Thyroid gland (tissue), 4 donors: ENCODE measurements at places on chromosomes 12 and 14. TPM values are rescaled to one million over a fixed set of nuclear protein-coding genes. Genes with fewer than 3 reads are reported as not detected.

- H3K36me3 ChIP-seq = no peaks in the 10 kb centered on the region
- peaks cover 8% of the 10 kb centered on the region for H3K27me3 ChIP-seq
- no peak overlapping the region for H3K4me3 ChIP-seq
- H3K4me1 ChIP-seq = peaks cover 12% of the 10 kb centered on the region
Observed at GRCh38 chr12:57470970-57471656, 8.6 kb downstream of the ARHGAP9 start.

- no peaks in the 10 kb centered on the region for H3K27me3 ChIP-seq
- peak overlapping the region; percentile 85 for H3K27ac ChIP-seq
- no peak for DNase-seq
- H3K4me3 ChIP-seq = no peak overlapping the region
- H3K4me1 ChIP-seq = peaks cover 72% of the 10 kb centered on the region
Observed at GRCh38 chr14:61512026-61512834, 183.1 kb upstream of the HIF1A start.

DNA sequence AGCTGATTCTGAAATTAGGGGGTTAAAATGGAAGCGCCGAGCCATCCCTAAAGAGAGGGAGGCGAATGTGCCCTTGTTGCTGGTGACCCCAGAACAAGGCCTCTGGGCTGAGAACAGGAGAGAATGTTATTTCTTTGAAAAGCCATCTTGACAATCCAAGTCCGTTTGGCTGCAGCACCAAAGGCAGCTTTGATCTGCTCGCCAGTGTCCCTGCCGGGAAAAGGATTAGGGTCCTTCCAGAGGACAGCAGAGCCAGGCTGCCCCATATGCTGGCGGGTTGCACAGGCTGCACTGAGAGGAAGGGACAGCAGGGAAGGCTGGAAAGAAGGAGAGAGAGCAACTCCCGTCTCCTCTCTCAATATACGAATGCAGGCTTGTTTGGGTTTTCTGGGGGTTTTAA is 141.7 kb downstream of the TMEM132C start:
- no peaks in the 10 kb centered on the region for H3K27me3 ChIP-seq
- H3K27ac ChIP-seq = no peak overlapping the region
- no peak overlapping the region for H3K4me3 ChIP-seq
- no peaks in the 10 kb centered on the region for H3K4me1 ChIP-seq
- no peak for DNase-seq

- H3K36me3 ChIP-seq = no peaks in the 10 kb centered on the region
- H3K27me3 ChIP-seq = no peaks in the 10 kb centered on the region
- H3K4me1 ChIP-seq = no peaks in the 10 kb centered on the region
Observed at GRCh38 chr12:77053259-77053658, 12.1 kb downstream of the E2F7 start.

DNA sequence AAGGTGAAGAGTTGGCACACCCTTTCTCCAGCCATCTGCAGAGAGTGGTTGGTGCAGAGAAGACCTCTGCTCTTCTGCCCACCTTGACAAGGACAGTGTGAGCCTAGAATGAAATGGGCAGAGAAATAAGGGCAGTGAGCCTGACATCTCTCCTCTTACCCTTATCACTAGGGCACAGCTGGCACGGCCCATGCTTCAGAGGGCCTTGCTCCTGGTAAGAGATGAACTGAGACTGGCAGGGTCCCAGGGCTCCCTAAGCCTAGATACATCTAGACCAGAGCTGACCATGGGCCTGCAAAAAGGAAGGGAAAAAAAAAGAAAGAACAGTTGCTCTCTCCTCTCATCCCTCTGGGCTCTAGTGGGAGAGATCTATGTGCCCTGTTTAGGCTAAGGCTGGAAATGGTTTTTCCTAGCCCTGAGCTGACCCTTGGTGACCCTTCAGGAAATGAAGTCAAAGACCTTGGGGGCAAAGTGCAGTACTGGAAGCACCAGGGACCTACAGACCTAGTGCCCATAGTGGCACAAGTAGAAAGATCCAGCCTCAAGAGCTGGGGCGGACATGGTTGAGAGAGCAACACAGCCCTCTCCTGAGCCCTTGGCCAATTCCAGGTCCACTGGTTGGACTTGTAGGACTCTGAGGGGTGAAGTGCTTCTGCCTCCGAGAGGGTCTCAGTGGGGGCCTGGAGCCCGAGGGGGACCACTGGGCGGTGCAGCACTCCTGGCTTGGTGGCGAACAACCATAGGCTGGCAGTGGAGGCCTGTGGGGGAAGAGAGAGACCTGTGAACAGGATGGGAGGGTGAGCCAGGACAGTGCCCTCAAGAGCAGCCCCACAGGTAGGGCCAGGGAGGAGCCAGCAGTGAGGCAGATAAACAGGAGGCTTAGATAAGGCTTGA is 22.0 kb downstream of the PRPF40B start:
- peak; percentile 71 for DNase-seq
- no peaks in the 10 kb centered on the region for H3K27me3 ChIP-seq
- peak overlapping the region; percentile 44 for H3K27ac ChIP-seq
- peaks cover 47% of the 10 kb centered on the region for H3K4me1 ChIP-seq

DNA sequence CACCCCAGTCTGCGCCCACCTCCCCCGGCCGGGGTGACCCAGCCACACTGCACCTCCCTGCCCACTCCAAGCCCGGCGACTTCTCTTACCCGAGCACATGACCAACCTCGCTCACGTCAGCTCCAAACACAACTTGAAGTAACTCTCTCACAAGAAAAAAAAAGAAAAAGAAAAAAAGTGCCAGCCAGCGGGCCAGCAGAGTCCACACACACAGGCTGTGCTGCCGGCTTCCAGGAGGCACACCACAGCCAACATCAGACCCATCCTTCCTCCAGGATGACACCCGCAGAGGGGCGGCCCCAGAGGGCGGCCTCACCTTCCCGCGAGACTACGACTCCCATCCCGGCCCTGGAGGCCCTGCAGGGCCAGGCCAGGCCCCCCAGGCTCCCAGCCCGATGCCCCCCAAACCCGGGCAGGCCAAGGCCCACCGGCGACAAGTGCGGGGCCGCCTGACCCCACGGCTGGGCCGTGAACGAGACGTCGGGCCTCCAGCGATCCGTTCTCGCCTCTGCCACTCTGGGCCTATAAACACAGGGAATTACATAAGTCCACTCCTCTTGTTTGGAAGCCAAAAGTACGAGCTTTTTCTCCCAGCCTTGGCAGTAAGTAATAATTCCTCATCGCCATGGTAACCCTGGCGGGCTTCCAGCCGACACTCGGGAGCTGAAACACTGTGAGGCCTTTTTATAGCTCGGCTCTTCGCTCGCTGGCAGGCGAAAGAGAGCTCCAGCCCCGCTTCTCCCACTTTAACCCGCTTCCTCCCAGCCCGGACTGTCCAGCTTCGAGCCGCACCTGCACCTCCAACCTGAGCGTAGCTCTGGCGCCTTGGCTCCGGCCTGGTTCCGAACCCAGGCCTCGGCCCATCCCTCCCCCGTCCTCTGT is 49.1 kb downstream of the NCOR2 start:
- H3K4me1 ChIP-seq = peaks cover 74% of the 10 kb centered on the region
- peak overlapping the region; percentile 99 for H3K27ac ChIP-seq
- peak; percentile 100 for DNase-seq
- H3K27me3 ChIP-seq = no peaks in the 10 kb centered on the region
- H3K4me3 ChIP-seq = peak overlapping the region; percentile 18

GRCh38 chr12:31324845-31325523 is 966 bp downstream of the SINHCAF start:
- no peaks in the 10 kb centered on the region for H3K36me3 ChIP-seq
- H3K27me3 ChIP-seq = no peaks in the 10 kb centered on the region
- H3K4me3 ChIP-seq = peak overlapping the region; percentile 82
- H3K27ac ChIP-seq = peak overlapping the region; percentile 68
- peak; percentile 54 for DNase-seq
- peaks cover 5% of the 10 kb centered on the region for H3K4me1 ChIP-seq

TAS2R42 gene
- not detected for total RNA-seq

GRCh38 chr14:94707494-94707893 is 62.4 kb downstream of the GSC start:
- no peak overlapping the region for H3K27ac ChIP-seq
- no peak for DNase-seq
- H3K36me3 ChIP-seq = no peaks in the 10 kb centered on the region

PLA2G1B gene
- total RNA-seq = not detected

ALX1 gene
- total RNA-seq = not detected

- no peak overlapping the region for H3K27ac ChIP-seq
- no peak for DNase-seq
- H3K4me1 ChIP-seq = no peaks in the 10 kb centered on the region
- no peaks in the 10 kb centered on the region for H3K36me3 ChIP-seq
Observed at GRCh38 chr14:80572666-80573065, 361.4 kb upstream of the DIO2 start.

GRCh38 chr14:60931218-60931617 is 49.7 kb downstream of the TRMT5 start:
- H3K4me3 ChIP-seq = no peak overlapping the region
- H3K4me1 ChIP-seq = no peaks in the 10 kb centered on the region
- DNase-seq = no peak
- H3K27me3 ChIP-seq = no peaks in the 10 kb centered on the region
- no peak overlapping the region for H3K27ac ChIP-seq

GALNT16 gene
- total RNA-seq = 6.9 TPM

SLC35F4 gene
- 1.5 TPM for total RNA-seq

GRCh38 chr14:22494486-22495135 is 94.4 kb downstream of the DAD1 start:
- no peak overlapping the region for H3K27ac ChIP-seq
- no peak for DNase-seq

- H3K27me3 ChIP-seq = no peaks in the 10 kb centered on the region
- peak within 1 kb of the TSS; percentile 67 for H3K4me3 ChIP-seq
Observed at GRCh38 chr12:133080368-133081158, at the start of gene ZNF140. TSS of gene ZNF140 (plus strand) at chr12:133080923. CDS start at chr12:133081321, 398 bp downstream.

GRCh38 chr14:32727832-32728231 is 210.8 kb upstream of the NPAS3 start:
- no peaks in the 10 kb centered on the region for H3K4me1 ChIP-seq
- H3K36me3 ChIP-seq = no peaks in the 10 kb centered on the region
- no peak overlapping the region for H3K27ac ChIP-seq
- no peaks in the 10 kb centered on the region for H3K27me3 ChIP-seq

DNA sequence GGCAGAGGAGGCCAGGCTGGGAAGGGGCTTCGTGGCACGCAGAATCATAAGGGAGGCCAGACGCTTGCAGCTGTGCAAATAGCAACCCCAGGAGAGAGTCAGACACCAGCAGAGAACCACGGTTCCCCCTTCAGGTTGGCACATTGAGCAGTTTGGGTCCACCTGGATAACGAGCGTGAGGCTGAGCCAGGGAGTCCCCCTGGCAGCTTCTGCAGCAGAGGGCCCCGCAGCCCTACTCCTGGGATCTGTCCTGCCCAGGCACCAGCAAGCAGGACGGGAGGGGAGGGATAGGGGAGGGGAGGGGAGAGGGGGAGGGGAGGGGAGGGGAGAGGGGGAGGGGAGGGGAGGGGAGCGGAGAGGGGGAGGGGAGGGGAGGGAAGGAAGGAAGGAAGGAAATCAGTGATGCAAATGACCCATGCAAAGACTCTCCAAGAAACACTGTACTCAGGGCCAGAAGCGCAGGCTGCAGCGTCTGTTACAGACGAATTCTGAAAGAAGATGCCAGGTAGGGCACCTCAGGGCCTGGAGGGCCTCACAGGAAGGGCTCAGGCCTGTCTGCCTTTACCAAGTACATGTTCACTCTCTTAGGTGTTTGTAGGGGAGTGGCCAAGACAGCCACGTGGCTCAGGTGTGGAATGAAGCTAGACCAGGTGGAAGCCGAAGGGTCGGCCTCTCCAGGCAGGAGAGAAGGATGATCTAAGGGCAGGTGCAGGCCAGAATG is 32.3 kb upstream of the MMP17 start:
- no peak overlapping the region for H3K4me3 ChIP-seq
- no peak overlapping the region for H3K27ac ChIP-seq
- H3K27me3 ChIP-seq = no peaks in the 10 kb centered on the region
- H3K4me1 ChIP-seq = no peaks in the 10 kb centered on the region

TAS2R9 gene
- not detected for total RNA-seq

GRCh38 chr14:62819931-62820330 is 225.3 kb downstream of the KCNH5 start:
- H3K27ac ChIP-seq = no peak overlapping the region
- no peak for DNase-seq
- H3K27me3 ChIP-seq = no peaks in the 10 kb centered on the region
- no peaks in the 10 kb centered on the region for H3K36me3 ChIP-seq
- H3K4me1 ChIP-seq = no peaks in the 10 kb centered on the region
- no peak overlapping the region for H3K4me3 ChIP-seq

GRCh38 chr12:54956818-54957641 is 27.5 kb downstream of the TESPA1 start:
- peaks cover 12% of the 10 kb centered on the region for H3K4me1 ChIP-seq
- no peak overlapping the region for H3K4me3 ChIP-seq
- no peak overlapping the region for H3K27ac ChIP-seq
- no peaks in the 10 kb centered on the region for H3K36me3 ChIP-seq
- H3K27me3 ChIP-seq = no peaks in the 10 kb centered on the region

- H3K4me1 ChIP-seq = peaks cover 9% of the 10 kb centered on the region
- H3K36me3 ChIP-seq = no peaks in the 10 kb centered on the region
- H3K27me3 ChIP-seq = no peaks in the 10 kb centered on the region
- no peak for DNase-seq
- H3K4me3 ChIP-seq = no peak overlapping the region
- H3K27ac ChIP-seq = no peak overlapping the region
Observed at GRCh38 chr12:1834186-1834925, 14.0 kb downstream of the LRTM2 start.

DNA sequence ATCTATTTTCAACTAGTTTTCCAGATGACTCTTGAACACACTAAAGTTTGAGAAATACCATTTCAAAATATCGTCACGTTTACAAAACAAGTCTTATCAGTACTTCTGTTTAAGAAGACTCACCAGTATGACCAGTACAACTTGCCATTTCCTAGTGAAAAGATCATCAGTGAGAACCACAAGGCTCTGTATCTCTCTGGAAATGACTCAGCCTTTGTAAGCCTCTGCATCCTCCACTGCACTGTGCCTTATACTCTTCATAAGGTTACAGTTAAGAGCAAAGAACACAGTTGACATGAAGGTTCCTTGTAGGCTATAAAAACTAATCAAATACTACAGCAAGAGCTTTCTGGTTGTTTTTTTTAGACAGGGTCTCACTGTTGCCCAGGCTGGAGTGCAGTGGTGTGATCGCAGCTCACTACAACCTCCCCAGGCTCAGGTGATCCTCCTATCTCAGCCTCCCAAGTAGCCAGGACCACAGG is 5.7 kb upstream of the VTI1B start:
- peaks cover 4% of the 10 kb centered on the region for H3K4me1 ChIP-seq
- no peak for DNase-seq
- no peak overlapping the region for H3K27ac ChIP-seq
- H3K36me3 ChIP-seq = peaks cover 9% of the 10 kb centered on the region
- H3K4me3 ChIP-seq = no peak overlapping the region
